ENCODE measurements at places on chromosomes 6 and 20. TPM values are rescaled to one million over a fixed set of nuclear protein-coding genes. Genes with fewer than 3 reads are reported as not detected.

- no peak for DNase-seq
These were observed 1.5 kb upstream of the TNXB start for GRCh38 chr6:32110632-32111031.

GRCh38 chr20:47665221-47665991 is 119.9 kb downstream of the SULF2 start:
- no peak for DNase-seq

- no peak for DNase-seq
These were observed 157.7 kb downstream of the ID4 start for GRCh38 chr6:19994909-19995308.

CD83 gene
- polyA plus RNA-seq: 10.4 TPM
